KBM-7 (cell line): ENCODE measurements at places on chromosomes 7 and 10.
A peak's percentile ranks its signal among the peaks of the same experiment; 100 is the strongest.

GRCh38 chr10:105800641-105801040 is 1159.6 kb downstream of the SORCS3 start:
- DNase-seq: no peak

- DNase-seq: peak; percentile 77
Measured at GRCh38 chr10:84375011-84375410, 46.6 kb downstream of the CCSER2 start.

- peak; percentile 77 for DNase-seq
Measured at GRCh38 chr10:5292196-5292735, 72.5 kb upstream of the UCN3 start.

DNA sequence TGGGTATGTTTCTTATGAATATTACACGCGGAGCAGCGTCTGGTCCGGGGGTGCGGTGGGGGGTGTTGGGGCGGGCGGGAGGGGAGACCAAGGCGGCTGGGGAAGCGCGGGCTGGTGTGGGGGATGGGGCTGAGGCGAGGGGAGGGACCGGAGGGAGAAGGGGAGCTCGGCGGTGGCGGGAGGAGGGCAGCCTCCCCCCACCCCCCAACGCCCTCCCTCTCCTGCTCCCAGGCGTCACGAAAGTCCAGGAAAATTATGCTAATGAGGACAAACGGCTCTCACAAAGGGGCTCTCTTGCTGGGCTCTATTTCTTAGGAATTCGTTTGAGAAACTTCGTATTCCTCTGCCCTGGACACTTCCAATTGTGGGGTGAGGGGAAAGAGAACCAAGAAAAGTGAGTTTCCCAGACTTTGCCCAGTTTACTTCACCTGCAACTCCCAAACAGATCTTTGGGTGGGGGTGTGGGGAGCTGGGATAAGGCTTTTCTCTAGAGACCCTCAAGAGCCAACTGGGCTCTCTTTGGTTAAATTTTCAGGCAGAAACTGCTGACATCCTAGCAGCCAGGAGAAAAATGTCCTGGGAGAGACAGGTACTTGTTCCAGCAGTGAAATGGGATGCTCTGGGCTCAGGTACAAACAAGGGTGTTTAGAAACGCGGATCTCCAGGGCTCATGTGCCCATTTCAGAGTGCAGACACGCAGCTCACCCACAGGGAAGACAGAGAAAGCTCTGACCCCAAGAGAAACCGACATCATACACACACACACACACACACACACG is 11.7 kb upstream of the HOXA2 start:
- DNase-seq: no peak

- DNase-seq: no peak
Measured at GRCh38 chr7:99373091-99374066, 1.2 kb upstream of the ARPC1B start.

DNA sequence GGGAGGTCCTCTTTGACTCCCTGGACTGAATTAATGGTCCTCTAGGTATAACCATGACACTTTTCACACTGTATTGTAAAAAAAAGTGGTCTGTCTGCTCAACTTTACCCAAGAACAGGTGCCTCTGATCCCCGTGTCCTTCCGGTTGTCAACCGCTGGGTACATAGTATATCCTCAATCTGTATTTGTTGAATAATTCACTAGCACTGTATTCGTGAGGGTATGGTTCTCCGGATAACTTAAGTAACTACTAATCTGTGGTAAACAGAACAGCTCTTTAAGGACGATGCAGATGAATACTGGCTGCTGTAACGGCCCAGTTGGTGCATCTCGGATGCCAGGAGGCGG is 472 bp upstream of the ADAM22 start:
- no peak for DNase-seq

GRCh38 chr7:73735528-73735905 is 3.1 kb downstream of the ABHD11 start:
- DNase-seq: no peak

DNA sequence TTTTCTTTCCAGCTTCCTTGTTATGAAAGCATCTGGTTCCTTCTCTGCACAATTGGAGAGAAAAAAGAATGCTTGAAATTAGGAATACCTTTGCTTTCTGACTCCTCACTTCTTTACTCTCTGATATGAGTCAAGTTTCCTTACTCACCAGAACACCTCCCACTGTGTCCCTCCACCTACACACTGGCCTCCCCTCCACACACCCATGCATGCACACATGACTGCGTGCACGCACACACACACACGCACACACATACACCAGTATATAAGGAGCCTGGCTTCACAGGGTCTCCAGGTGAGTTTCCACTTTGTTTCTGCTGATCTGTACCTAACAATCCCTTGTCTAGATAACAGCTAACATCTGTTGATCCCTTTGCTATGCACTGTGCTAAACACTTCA is 11.4 kb upstream of the PTER start:
- DNase-seq: no peak

DNA sequence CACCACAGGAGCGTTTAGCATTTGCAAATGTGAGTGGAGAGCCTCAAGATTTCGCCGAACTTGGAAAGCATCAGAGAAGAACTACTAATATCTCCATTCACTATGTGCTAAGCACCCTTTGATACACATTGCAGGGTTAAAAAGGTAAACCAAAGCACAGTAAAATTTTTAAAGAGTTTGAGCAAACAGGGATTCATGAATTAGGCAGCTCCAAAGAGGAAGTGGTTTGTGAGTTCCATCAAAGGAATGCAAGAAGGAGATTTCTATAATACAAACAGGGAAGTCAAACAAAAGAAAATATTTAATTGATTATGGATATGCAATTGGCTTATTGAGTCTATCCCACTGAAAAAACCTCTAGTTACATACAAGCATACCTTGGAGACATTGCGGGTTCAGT is 81.1 kb upstream of the TMEM72 start:
- no peak for DNase-seq

DNA sequence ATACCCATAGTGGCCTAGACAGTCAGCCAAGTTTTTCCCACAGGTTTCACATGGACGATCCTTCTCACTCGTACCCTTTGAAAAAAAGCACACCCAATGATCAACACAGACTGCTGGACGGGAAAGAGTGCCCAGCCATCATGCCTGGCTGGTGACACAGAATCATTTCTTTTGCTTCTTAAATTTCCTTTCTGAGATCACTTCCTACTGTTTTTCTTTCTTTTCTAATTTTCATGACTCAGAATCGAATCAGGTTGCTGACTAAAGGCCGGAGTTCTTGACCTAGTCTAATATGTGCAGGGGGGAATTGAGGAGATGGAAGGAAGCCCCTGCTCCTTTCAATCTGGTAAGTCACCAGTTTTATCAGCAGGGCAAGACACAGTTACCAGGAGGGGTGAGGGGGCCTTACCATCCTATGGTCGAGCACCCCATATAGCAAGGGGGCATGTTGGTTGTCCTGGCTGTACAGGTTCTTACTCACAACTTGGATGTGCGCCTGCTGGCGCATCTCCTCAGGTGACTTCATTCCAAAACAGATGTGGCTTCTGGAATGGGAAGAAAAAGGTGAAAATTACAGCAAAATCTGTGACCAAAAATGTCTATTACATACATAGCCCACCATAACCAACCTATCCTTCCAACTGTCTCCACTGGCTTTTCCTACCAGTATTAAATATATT is 3.5 kb downstream of the POLR3A start:
- DNase-seq: no peak

DNA sequence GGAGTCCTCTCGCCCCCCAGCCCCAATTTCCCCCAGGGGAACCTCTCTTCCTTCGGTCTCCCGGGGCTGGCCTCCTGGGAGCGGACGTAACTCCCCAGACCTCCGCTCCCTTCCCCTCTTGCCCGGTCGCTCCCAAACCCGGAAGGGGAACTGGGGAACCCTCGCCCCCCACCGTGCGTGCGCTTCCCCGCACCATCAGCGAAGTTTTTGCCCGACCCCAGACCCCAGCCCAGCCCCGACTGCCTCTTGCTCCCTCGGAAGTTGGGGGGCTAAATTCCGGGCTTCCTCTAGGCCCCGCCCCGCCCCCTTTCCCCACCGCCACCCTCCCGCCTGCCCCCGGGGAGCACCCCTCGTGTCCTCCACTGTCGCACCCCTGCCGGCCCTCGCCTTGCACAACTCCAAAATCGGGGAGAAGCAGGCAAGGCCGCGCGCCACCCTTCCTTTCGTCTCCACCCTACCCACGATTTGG is 436 bp downstream of the GNB2 start:
- peak; percentile 51 for DNase-seq

- no peak for DNase-seq
Measured at GRCh38 chr7:36568452-36568849, 155.8 kb downstream of the AOAH start.

DNA sequence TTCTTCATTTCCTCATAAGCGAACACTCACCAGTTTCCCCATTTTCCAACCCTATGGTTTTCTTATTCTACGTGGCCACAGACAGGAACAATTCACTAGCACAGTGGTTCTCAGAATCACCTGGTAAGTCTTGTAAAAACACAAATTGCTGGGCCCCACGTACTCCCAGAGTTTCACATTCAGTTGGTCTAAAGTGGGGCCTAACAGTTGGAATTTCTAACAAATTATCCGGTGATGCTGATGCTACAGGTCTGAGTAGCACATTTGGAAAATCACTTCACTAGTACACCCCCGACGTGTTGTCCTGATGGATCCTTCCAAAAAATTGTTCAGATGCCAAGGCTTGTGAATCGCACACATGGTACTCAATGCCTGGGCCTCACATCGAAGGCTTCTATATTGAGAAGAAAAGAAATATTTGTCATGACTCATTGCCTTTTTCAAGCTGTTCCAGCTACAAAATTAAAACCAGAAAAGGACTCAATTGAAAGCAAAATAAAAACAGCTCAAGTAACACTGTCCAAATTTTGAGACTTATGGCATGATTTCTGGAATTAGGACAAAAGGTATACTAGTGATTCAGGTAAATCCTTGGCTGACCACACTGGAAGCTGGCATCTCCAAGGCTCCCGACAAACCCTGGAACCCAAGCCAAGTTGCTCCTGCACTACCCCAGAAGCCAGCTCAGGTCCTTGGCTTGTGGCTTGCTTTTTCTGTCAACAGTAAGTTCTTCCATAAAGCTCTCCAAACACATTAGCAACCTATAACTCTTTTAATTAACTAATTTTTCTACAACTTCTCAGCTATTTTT is 12.9 kb upstream of the VIM start:
- DNase-seq: peak; percentile 66

GRCh38 chr7:137790828-137791227 is 55.9 kb downstream of the DGKI start:
- no peak for DNase-seq

DNA sequence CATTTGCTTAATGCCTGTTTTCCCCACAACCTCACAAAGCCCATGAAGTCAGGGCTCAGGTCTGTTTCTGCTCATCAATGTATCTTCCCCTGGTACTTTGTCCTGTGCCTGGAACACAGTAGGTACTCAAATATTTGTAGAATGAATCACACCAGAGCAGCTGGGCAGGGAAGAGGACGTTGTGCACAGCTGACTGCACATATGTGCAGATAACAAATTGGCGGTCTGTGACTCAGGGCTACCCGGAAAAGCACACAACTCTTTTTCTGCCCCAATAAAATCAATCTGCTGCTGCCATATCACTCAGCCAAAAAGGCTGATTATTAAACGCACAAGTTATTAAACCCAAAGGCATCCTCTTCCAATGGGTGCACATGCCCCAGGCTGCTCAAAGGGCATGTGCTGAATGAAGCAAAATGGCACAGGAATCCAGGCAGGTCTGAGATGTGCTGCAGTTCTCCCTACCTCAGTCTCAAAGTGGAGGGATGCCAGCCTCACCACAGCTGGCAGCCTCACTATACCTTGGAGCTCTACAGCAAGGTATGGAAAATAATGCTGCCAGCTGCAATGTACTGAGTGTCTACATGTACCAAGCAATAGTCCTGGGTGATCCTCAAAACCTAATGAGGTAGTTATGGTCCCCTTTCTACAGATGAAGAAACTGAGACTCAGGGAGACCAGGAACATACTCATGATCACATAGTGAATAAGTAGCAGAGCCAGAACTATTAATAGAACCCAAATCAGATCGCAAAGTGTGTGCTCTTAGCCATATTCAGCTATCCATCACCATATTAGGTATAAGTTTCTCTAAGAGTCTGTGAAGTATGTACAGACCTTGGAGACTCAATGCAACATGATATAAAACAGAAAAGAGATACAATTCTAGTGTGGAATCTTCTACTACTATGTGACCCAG is 43.4 kb downstream of the SORBS1 start:
- DNase-seq: peak; percentile 58

DNA sequence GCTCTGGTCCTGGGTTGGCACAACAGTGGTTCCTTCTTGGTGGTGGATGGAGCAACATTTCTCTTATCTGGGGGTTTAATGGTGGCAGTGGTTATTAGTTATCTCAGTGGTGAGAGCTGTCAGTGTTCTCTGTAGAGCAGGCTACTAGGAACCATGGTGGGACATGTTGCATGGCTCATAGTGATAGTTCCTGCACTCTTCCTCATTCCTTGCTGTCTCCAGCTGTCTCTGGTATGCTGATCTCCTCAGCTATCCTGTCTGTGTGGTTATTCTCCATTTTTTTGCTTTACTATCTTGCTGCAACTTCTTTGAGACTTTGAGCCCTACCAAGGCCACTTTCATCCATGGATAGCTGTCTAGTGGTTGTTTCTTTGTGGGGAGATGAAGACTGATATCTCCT is 44.0 kb downstream of the CCDC7 start:
- DNase-seq: no peak

DNA sequence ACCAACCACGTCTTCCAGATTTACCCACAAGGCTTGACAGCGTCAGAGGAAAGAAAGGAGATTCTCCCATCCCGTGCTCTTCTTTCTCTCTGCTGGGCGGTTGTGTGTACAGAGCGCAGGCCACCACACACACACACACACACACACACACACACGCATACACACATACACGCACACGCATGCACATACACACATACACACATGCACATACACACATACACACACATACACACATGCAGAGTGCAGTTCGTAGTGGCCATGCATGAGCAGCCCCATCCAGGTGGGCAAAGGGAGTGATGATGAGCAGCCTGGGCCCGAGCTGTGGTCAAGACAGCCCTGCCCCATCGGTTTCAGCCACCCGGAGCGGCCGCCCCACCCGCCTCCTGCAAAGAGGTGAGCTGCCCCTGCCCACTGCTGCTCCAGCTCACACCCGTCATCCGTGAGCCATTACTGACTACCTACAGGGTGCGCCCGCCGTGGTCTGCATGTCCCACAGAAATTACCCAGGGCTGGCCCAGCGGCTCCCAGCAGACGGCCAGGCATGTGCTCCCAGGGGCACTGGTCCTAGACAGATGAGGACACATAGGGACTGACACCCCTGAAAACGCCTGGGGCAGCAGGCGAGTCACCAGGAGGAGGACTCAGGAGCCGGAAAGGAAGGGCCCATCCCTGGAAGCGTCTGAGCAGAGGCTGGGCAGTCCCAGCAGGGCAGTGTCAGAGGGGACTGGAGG is 69.6 kb downstream of the ASB13 start:
- no peak for DNase-seq

GRCh38 chr10:103667356-103667755 is 173.9 kb downstream of the NEURL1 start:
- peak; percentile 28 for DNase-seq

DNA sequence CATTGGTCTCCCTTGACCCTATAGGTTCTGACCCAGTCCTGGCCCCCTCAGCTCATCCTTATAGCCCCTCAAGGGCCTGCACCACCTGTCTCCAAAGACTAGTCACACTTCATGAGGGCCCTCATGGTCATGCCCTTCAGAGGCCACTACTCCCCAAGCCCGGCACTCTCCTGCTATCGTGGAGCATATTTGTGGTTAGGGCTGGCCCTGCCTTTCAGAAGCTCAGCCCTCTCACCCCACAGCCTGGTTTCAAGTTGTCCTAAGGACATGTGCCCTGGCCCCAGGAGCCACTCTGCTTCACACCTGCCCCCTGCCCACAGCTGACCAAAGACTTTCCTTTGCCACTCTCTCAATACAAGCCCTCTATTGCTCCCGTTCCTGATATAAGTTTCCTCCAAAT is 60.3 kb upstream of the LBX1 start:
- DNase-seq: no peak
